ENCODE measurements at places on chromosomes 1 and 21. TPM values are rescaled to one million over a fixed set of nuclear protein-coding genes. Genes with fewer than 3 reads are reported as not detected.

DNA sequence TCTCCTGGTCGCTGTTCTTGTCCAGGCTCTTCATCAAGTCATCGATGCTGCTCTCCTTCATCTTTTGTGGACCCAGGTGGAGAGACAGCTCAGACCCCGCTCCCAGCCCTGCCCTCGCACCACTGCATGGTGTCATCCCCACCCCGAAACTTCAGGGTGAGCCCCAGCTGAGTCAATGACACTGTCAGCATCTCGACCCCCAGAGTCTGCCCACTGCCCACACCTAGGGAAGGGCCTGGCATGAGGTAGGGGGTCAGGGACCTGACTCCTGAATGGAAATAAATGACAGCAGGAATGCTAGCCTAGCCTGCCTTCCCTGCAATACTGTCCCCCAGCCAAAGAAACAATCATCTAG lies 1.6 kb upstream of the S100A6 start:
- no peaks in the 10 kb centered on the region for H3K36me3 ChIP-seq
- no peaks in the 10 kb centered on the region for H3K27me3 ChIP-seq
- no peak overlapping the region for H3K4me3 ChIP-seq
- DNase-seq = peak; percentile 29
- peak overlapping the region; percentile 99 for H3K27ac ChIP-seq

SETD4 gene
- 22.7 TPM for total RNA-seq

RPE65 gene
- total RNA-seq = not detected

- DNase-seq = no peak
- no peaks in the 10 kb centered on the region for H3K4me1 ChIP-seq
- H3K27me3 ChIP-seq = no peaks in the 10 kb centered on the region
- H3K4me3 ChIP-seq = no peak overlapping the region
Observed at GRCh38 chr1:11525151-11525505, 46.2 kb downstream of the DISP3 start.

- H3K27me3 ChIP-seq = no peaks in the 10 kb centered on the region
- H3K4me3 ChIP-seq = no peak overlapping the region
- H3K27ac ChIP-seq = no peak overlapping the region
- no peak for DNase-seq
Observed at GRCh38 chr1:178345807-178346206, 151.0 kb downstream of the CLEC20A start.

DNA sequence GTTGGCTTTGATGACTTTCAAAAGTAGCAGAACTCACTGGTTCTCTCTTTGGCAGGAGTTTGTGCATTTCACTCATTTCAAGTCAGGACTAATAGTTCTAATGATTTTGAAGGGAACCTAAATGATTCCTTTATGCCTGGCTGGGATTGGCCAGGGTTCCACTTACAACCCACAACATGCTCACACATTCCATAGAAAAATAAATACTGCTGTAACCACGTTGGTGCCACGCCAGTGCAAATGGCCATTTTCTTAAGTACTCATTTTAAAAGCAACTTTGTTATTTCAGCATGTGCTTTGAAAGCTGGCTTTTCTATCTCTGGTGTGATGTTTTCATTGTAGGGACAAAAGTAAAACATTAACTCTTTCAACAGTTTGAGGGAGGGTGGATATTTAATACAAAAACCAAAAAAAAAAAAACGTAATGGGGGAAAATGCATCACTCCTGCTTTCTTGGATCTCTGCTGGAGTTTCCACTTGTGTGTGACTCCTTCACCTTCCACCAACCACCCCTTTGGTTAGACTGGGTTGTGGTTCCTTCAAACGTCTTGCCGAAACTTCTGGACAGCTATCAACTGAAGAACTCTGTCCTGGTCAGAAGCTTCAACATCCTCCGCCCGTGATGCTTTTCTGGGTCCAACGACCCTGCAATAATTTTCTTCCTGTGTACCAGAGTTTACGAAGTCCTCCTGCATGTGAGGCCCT lies 300.4 kb upstream of the RUNX1 start:
- no peak overlapping the region for H3K4me3 ChIP-seq
- no peak for DNase-seq
- no peak overlapping the region for H3K27ac ChIP-seq
- no peaks in the 10 kb centered on the region for H3K36me3 ChIP-seq
- H3K4me1 ChIP-seq = no peaks in the 10 kb centered on the region
